Mucosa of descending colon (tissue), 3 donors: ENCODE measurements at places on chromosomes 4 and X. TPM values are rescaled to one million over a fixed set of nuclear protein-coding genes. Genes with fewer than 3 reads are reported as not detected.

HTN3 gene
- total RNA-seq = not detected

CYBB gene
- total RNA-seq = 35.4 TPM

PPARGC1A gene
- 71.5 TPM for total RNA-seq

RAB40A gene
- 0.17 TPM for total RNA-seq

ANKRD17 gene
- 75.3 TPM for total RNA-seq

DCAF8L2 gene
- total RNA-seq = not detected

PGAM4 gene
- total RNA-seq = not detected

FREM3 gene
- not detected for total RNA-seq

CYP2U1 gene
- total RNA-seq = 3.4 TPM

GABRE gene
- total RNA-seq = 22.1 TPM

SLC7A11 gene
- 1.5 TPM for total RNA-seq

DSPP gene
- total RNA-seq = not detected

MEPE gene
- total RNA-seq = not detected

TSPAN7 gene
- total RNA-seq = 138 TPM

NXF3 gene
- 0.32 TPM for total RNA-seq

ARMCX6 gene
- 16.8 TPM for total RNA-seq

CDX4 gene
- total RNA-seq = not detected

SOWAHD gene
- 2.1 TPM for total RNA-seq

NLGN4X gene
- 0.93 TPM for total RNA-seq

SUV39H1 gene
- total RNA-seq = 3.4 TPM

CASP3 gene
- 48.6 TPM for total RNA-seq

SH2D1A gene
- total RNA-seq = 0.32 TPM

GYG2 gene
- total RNA-seq = 3.5 TPM
